SJSA1 (cell line): ENCODE measurements at places on chromosomes 2 and 18. TPM values are rescaled to one million over a fixed set of nuclear protein-coding genes. Genes with fewer than 3 reads are reported as not detected.

DNA sequence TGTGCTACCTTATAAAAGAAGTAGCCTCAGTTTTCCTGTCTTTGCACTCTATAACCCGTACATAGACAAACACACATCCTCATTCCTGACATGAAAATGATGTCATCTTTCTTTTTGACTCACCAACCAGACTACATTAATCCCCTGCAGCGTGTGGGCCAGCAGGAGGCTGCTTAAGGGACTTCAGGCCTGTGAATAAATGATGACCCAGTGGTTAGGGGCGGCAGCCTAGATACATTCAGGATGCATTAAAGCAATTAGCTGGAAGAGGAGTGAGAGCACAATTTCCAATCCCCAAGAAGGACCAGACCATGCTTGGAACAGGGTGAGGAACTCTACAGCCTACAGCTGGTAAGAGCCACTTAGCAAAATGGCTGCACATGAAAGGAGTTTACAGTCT is 57.3 kb upstream of the KLF7 start:
- DNase-seq: peak; percentile 57

GRCh38 chr2:240615396-240615795 is 9.9 kb upstream of the GPR35 start:
- no peak for DNase-seq

- DNase-seq: no peak
Measured at GRCh38 chr2:205705511-205706349, 23.4 kb downstream of the NRP2 start.

DNA sequence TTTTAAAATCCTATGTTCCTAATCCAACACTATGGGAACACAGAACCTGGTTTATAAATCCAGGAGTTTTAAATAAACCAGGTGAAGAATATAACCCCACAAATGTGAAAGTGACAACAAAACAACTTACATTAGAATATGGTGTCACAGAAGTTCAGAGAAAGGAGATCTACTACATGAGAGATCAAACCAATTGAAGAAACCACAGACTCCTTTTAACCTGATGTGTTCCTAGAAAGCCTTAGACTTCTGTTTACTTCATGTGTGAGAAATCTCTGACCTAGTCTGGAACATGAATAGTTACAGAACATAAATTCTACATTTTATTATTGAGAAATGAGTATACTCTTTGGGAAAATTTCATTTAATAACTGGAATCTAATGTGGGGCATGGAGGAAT is 165.3 kb downstream of the FTCDNL1 start:
- DNase-seq: no peak

DNA sequence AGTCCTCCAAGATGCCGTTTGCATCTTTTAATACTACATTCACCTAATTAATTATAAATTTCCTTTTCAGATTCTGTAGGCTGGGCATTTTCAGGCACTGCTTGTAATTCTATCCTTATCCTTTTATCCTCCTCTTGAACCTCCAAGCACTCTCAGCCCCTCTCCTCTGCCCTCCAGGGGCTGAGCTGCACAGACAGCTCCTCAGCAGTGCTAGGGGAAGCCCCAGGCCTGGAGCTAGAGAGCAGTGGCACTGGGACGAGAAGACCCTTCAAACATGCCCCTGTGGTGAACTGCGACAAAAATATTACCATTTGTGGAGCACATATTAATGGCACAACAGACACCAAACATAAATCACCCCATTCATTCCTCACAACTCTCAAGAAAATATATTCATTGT is 32.9 kb downstream of the CFAP210 start:
- DNase-seq: no peak

- no peak for DNase-seq
Measured at GRCh38 chr18:31267823-31268481, 50.0 kb upstream of the DSG1 start.

DNA sequence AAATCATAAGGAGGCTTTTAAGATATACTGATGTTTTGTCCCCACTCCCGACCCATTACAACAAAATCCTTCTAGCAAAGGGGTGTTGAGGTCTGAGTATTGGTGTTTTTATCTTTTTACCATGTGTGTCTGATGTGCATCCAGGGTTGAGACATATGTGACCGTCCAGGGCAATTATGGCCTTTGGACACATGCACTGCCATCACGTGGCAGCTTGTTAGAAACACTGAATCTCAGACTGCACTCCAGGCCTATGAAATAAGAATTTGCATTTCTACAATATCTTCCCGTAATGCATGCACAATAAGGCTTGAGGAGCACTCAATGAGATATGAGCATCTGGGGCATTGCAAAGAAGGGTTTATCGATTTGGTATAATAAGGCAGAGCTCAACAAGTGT is 235.1 kb upstream of the ZNF804A start:
- no peak for DNase-seq

- peak; percentile 68 for DNase-seq
Measured at GRCh38 chr18:35282353-35282752, 7.7 kb downstream of the ZSCAN30 start.

DNA sequence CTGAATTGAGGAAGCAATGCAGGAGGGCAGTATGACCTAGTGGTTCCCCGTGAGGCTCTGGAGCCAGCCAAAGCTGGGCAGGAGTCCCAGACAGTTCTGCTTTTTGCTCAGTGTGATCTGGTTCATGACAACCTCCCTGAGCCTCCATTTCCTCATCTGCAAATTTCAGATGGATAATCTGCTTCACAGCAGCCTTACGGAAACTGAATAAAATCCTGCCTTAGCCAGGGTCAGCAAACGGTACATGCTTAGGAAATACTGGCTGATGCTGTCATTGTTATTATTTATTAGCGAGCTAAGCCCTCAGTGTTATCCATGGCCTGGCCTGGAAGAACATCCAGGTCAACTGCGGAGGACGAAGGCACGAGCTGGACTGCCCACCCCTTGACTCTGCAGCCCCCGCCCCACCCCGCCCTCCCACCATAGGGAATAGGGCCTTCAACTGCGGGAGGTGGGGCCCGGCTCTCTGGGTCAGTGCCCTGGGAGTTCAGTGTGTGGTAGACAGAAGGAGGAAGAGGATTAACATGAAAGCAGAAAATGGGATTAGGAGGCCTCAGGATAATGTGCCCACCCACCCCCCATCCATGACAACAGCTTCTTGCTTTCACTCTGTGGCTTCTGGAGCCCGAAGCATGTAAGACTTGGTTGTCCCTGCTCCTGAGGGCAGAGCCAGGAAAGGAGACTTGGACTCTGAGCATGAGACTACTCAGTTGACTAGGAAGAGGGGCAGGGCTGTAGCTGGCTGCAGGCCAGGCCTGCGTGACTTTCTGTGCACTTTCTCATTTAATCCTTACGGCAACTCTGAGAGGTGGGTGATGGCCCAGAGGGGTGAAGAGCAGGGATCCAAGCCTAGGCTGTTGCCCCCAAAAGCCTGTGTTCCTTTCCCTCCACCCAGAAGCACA is 13.1 kb downstream of the PKDCC start:
- no peak for DNase-seq

DNA sequence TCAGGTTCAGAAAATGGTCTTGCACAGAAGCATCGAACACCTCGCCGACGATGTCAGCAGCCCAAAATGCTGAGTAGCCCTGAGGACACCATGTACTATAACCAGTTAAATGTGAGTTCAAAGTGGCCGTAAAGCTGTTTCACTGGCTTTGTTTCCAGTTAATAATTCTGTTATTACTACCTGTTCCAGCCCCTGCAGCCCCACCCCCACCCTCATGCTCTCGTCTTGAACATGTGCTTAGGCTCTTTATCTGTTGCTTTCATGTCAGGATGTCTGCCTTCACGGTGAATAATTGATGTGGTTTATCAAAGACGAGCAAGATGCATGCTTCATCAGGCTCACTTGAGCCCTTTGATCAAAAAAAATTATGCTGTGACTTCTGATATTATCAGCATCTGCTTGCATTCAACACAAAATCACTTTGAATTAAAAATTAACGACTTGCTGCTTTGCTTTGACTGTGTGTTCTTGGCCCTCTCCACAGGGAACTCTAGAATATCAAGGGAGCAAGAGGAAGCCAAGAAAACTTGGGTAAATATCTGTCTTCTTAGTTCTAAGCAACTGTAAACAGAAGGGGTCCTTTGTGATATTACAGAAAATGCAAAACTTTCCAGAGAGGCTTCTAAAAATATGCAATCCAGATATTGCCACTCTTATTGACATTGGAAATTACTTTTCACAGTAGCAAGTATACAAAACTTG is 63.4 kb upstream of the SP5 start:
- DNase-seq: no peak

DNA sequence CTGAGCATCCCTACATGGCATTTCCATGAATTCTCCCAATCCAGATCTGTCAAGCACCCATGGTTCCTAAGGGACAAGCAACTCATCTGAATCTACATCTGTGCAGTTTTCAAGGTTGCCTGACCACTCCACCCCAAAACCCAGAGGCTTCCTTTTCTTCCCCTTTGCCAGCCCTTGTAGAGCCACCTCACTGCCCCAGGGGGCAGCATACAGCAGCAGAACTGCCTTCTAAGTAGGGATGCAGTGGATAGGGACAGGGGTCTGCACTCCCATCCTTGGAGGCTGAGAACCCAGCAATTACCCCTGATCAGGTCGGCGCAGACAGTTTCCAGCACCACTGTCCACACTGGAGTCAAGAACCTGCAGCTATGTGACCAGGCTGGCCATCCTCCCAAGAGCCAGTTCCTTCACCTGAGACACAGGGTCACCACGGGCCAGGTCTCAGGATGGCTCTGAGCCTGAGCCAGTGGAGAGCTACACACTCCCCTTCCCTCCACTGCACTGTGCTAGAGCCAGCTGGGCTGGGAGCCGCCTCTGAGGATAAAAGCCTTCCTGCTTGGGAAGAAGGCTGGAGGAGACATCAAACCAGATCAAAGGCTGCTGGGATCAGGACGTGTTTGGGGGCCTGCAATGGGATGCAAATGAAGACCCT is 283.1 kb downstream of the CELF4 start:
- DNase-seq: no peak

GRCh38 chr18:41266204-41266603 is 688.8 kb upstream of the PIK3C3 start:
- no peak for DNase-seq

DNA sequence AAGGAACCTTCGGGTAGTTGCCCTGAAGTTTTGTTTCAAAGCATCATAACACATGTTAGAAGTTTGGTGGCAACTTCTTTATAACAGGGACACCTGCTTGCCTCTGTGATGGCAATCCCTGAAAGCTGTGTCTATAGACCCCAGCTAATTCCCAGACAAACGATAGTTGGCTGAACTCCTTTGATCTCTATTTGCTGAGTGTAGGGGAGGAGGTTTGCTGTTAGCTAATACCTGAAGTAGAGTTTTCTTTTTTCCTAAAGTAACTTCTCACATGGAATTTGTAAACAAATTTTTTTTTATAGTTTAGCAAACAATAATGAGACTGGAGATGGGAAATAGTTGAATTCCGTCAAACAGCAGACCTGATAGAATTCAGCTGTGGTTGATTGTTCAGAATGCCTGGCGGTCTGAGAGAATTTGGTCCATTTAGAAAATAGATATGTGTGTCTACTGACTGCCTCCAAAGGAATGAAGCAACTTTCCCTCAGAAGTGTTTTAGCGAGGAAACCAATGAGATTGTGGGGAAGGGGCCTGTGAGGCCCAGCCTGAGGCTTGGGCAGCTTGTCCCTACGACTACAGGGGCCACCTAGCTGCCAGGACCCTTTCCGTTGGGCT is 123.5 kb upstream of the EPAS1 start:
- no peak for DNase-seq

DNA sequence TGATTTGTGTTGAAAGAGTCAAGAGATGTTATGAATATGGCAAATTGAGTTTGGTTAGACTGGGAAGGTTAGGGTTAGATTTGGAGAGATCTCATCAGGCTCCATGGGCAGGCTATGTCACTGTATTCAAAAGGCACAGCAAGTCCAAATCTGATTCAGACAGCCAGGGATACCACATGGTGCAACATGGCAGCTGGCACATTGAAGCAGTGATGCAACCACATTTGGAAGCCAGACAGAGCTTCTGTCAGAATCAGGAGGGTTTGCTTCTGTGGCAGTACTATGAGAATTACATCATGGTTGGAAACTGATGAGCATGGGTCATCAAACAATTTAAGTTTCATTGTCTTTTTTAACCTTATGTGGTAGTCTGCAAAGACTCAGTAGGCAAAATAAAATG is 772.2 kb downstream of the SUCLG1 start:
- DNase-seq: no peak

GRCh38 chr2:181143790-181144300 is 163.4 kb downstream of the UBE2E3 start:
- DNase-seq: no peak

DNA sequence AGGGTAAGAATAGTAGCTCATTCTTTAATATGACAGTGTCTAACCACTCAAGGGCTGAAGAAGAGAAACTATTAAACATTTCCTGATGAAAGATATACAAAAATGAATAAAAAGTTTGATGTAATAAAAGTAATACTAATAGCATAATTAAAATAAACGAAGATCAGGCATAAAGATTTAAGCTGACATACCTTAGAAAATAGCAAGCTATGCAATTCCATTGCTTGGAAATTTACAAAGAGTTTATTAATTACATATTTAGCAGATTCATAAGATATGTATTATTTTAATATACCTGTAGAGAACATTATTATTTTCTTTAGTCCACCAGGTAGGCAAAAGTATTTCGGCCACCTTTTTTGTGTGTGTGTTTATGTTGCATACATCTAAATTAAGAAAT is 229.4 kb downstream of the GCA start:
- no peak for DNase-seq

DNA sequence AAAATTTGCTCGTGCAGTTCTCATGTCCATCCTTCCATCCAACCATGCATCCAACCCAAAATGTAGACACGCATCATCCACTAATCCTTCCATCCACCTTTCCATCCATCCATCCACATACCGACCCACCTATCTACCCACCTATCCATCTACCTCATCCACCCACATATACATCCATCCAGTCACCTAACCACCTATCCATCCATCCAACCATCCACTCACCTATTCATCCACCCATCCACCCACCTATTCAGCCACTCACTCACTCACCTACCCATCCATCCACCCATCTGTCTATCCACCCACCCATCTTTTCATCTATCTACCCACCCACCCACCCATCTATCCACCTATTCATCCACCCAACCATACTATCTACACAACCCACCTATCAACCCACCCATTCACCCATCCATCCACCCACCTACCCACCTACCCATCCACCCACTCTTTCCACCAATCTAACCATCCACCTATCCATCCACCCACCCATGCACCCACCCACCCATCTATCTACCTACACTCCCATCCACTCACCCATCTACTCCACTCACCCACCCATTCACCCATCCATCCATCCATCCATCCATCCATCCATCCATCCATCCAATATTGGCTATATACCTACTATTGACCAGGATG is 94.3 kb downstream of the VAPA start:
- DNase-seq: no peak

Gene SULT1C4
- 0.25 and 1.7 TPM in 2 replicates for total RNA-seq

Gene FBLN7
- not detected in 2 replicates for total RNA-seq

Gene SCYGR4
- not detected in 2 replicates for total RNA-seq

Gene SMPD4
- 24.9 and 25.7 TPM in 2 replicates for total RNA-seq

Gene FSHR
- not detected in 2 replicates for total RNA-seq
